ENCODE measurements at places on chromosomes 7 and 10. TPM values are rescaled to one million over a fixed set of nuclear protein-coding genes. Genes with fewer than 3 reads are reported as not detected.

Gene RARRES2
- total RNA-seq, result 1.9 TPM

Gene HOXA11
- 0.70 TPM for total RNA-seq

Gene POLR2J2
- total RNA-seq, result 5.4 TPM

Gene LHFPL3
- not detected for total RNA-seq

Gene OR2AE1
- total RNA-seq, result not detected

Gene OR2A5
- not detected for total RNA-seq

Gene ZNF248
- 5.2 TPM for total RNA-seq

Gene MASTL
- 19.2 TPM for total RNA-seq

Gene SSC4D
- total RNA-seq, result 0.98 TPM

Gene CHST3
- total RNA-seq, result 7.0 TPM

Gene SEC24C
- total RNA-seq, result 93.3 TPM

Gene GPR26
- total RNA-seq, result not detected

Gene VPS37D
- total RNA-seq, result 2.5 TPM

Gene GJD4
- not detected for total RNA-seq

Gene NAT16
- total RNA-seq, result not detected

Gene C10orf95
- 0.05 TPM for total RNA-seq

Gene ZC3HAV1
- total RNA-seq, result 73.2 TPM

Data from dermis blood vessel endothelial cell (primary cell).